ENCODE measurements at places on chromosomes 2 and 18.

- DNase-seq = no peak
These were observed 21.8 kb upstream of the KCNJ13 start for GRCh38 chr2:232798187-232798586.

DNA sequence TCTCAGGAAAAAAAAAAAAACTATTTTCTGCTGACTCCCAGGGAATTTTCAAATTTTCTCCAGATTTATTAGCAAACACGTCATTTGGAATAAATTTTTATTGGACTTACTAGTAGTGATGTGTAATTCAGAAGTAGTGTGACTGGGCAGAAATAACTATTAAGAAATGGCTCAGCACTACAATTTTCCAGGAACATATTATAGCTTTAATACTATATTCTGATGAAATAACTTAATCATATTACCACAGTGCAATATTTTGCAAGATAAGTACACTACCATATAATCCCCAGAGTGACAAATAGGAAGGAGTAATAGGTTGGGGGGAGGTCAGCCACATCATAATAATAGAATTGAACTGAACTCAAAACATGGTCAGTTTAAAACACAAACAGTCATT, 19.7 kb upstream of the TNFAIP6 start:
- DNase-seq = no peak

- DNase-seq = no peak
These were observed 42.2 kb downstream of the MERTK start for GRCh38 chr2:111940333-111941196.

DNA sequence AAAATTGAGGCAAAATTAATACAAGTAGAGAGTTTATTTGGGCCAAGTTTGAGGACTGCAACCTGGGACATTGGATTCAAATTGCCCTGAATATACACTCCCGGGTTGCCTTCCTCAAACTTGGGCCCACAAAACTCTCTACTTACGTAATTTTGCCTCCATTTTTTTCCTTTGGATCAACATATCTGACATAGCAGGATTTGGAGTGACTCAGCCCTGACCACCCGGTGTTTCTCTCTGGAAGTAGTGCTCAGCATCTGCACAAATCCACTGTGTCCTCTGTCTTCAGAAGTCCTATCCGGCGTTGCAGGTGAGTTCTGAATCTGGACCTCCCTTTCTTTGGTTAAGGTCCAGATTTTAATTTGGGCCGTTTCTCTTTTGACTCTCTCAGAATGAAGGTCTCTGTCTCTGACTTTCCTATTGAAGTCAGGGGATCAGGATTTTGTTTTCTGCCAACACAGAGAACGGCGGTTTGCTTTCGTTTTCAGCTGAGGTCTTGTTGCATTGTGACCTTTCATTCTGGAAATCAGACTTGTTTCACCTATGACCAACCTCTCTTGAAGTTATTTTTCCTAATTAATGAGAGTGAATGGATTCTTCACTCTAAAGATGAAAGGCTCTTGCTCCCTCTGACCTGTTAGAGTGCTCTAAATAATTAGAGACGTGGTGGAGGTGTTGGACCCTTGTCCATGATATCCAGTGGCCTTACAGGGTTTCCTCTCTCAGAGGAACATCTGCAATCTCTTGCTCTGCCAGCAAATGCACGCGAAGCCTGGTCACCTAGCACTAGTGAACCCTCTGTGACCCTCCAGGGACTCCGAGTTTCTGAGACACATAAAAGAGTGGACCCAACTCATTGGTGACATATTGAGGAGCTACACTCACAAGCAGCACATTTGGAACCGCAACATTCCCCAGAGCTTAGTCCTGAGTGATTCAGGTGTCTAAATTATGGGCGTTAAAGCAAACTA, 13.6 kb downstream of the TCF23 start:
- no peak for DNase-seq

GRCh38 chr2:109260116-109260855, 131.3 kb downstream of the SH3RF3 start:
- peak; percentile 21 for DNase-seq

DNA sequence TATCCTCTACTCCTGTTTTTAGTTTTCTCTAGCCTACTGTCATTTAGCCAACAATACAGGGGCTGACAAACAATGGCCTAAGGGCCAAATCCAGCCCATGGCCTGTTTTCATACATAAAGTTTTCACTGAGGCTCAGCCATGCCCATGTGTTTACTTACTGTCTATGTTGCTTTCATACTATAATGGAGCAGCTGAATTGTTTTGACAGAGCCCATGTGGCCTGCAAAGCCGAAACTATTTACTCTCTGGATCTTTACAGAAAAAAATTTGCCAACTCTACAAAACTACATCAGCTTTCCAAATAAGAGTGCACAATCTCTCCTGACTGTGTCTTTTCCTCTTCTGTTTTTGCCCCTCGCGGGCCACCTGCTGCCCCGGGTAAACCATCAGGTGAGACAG, 24.0 kb downstream of the LGALSL start:
- DNase-seq = no peak
